ENCODE measurements at places on chromosomes 4 and X.

GRCh38 chrX:10073671-10074070 lies 83.1 kb upstream of the CLCN4 start:
- DNase-seq, result no peak

GRCh38 chr4:81687471-81687870 lies 215.8 kb upstream of the RASGEF1B start:
- DNase-seq, result no peak

- peak; percentile 76 for DNase-seq
Measured at GRCh38 chr4:55866973-55867574, 13.6 kb downstream of the EXOC1 start.

- no peak for DNase-seq
Measured at GRCh38 chrX:33188286-33188685, 23.1 kb downstream of the DMD start.

- no peak for DNase-seq
Measured at GRCh38 chr4:13203101-13203500, 281.0 kb downstream of the RAB28 start.

DNA sequence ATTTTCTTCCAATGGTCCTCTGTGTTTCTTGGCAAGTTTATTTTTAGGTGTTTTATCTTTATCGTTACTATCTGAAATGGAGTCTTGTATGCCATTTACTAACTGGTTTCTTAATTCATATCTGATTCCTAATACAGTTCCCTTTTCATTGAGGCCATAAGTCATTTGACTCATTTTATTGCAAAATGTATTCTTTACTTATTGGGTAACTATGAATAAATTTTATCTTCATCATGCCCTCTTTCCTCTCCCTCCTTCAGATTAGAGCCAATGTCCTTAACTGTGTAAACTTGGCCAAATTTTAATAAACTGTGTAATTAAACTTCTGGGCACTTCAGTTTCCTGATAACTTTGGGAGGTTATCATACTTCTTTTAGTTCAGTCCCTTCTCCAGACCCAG lies 19.3 kb upstream of the MSMO1 start:
- no peak for DNase-seq

DNA sequence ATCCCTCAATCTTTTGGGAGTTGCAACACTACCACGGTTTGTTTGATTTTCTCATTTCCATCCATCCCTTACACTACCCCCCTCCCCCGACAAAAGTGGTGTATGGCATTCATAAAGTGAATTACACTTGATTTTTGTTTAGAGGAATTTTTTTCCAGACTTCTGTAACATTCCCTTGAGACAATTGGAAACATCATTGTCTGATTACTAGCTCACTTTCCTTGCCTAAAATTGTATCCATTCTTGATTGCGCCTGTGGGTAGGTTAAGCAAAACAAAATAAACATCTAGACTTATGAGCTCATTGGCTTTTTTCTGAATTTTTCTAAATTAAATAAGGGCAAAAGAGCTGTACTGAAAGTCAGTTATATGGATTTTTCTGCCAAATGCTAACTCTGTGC lies 3.5 kb downstream of the GPC3 start:
- no peak for DNase-seq

DNA sequence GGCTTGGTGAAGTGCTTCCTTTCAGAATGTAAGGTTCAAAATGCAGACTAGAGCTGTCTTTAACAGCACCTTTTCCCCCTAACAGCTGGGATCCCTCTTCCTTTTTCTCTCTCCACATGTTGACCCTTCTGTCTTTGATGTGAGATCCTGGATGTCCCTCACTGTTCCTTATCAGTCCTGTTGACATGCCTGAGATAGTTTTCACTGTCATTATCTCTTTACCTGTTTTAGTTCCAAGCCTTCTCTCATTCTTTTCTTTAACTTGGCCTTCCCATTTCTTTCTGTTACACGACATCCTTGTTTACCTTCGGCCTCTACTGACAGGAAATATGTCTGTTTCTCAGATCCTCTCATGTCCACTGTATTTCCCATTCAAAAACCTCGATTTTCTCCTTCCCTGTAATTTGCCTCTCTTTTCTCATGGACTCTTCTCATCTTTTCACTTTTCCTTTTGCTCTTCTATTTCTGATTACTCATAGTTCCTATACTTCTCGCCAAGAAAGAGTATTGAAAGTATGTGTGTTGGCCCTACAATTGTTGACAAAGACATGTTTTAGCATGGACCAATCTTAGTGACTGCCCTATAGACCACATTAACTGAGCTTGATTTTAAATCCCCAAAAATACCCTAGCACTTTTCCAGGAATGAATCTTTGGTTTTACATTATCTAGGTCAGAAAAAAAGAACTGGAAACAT lies 1.2 kb upstream of the SOWAHB start:
- DNase-seq, result no peak

DNA sequence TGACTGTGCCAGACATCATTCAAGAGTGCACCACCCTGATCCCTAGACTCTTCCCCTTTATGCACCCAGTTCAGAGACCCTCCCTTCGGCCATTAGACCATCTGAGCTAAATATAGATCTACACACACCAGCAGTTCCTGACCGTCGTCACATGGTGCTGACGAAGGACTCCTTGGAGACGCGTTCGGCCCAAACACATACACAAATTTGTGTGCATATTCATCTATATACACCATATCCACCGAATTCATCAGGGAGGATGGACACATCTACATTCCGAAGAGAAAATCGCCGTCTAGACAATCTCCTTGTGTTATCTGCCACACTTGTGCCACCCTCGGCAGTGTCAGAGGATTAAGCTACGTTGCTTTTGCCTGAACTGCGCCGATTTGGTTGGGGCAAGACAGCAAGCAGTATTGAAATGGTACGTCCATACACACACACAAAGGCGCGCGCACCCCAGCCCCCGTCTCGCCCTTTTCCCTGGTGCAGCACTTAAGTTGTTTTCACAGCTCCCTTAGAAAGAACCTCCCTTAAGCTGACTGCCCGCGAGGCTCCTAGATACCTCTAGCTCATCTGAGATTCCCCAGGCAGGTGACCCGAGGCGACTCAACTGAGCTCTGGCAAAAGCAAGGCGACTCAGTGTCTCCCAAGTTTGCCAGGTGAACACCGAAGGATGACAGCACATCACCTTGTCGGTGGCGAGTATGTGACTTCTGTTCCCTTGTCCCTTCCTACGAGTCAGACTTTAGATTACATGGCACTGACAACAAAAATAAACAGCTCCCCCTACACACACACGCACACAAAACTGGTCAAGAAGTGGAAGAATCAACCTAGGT lies 1.0 kb downstream of the RASGEF1B start:
- DNase-seq, result peak; percentile 36

- no peak for DNase-seq
Measured at GRCh38 chrX:119726900-119727555, 31.4 kb upstream of the SOWAHD start.

GRCh38 chrX:40095583-40096394 lies 2.0 kb downstream of the BCOR start:
- no peak for DNase-seq

- peak; percentile 48 for DNase-seq
Measured at GRCh38 chrX:25531096-25531495, 515.3 kb upstream of the ARX start.

- no peak for DNase-seq
Measured at GRCh38 chr4:183485411-183486160, 19.3 kb upstream of the ING2 start.

GRCh38 chr4:1509366-1509765 lies 103.1 kb upstream of the NKX1-1 start:
- no peak for DNase-seq

GRCh38 chr4:75547647-75548387 lies 8.0 kb upstream of the ODAPH start:
- DNase-seq, result peak; percentile 71

DNA sequence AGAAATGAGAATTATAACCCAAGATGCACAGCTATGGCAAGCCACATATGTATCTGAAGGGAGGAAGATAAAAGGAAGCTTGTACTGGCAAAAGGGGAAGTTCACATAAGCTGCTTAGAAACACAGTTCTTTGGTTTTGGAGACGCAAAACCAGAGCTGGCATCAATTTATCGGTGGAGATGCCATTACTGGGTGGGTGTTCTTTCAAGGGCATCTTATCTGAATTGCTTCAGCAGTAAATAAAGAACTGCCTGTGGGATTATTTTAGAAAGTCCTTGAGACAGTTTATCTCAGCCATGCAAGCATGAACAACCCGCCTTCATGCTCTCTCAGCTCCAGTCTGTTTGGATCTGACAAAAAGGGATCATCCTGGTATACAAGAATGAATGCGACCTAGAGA lies 60.8 kb downstream of the DDX60 start:
- no peak for DNase-seq

DNA sequence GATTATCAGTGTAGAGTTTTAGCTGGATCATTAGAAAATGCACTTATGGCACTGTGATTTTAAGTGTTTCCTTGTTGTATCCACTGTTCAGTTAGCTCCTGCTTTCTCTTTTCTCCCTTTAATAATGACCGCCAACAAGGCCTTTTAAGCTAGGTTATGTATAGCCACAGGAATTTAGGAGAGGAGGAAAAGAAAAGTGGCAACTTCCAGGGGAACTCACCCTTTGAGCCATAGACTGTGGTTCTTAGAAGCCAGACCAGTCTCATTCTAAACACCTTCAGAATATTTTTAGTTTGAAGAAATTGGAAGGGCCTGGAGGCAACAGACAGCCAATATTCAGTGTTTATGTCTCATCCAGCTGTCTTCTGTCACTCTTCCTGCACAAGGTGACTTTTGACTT lies 6.1 kb downstream of the FGF2 start:
- DNase-seq, result no peak

DNA sequence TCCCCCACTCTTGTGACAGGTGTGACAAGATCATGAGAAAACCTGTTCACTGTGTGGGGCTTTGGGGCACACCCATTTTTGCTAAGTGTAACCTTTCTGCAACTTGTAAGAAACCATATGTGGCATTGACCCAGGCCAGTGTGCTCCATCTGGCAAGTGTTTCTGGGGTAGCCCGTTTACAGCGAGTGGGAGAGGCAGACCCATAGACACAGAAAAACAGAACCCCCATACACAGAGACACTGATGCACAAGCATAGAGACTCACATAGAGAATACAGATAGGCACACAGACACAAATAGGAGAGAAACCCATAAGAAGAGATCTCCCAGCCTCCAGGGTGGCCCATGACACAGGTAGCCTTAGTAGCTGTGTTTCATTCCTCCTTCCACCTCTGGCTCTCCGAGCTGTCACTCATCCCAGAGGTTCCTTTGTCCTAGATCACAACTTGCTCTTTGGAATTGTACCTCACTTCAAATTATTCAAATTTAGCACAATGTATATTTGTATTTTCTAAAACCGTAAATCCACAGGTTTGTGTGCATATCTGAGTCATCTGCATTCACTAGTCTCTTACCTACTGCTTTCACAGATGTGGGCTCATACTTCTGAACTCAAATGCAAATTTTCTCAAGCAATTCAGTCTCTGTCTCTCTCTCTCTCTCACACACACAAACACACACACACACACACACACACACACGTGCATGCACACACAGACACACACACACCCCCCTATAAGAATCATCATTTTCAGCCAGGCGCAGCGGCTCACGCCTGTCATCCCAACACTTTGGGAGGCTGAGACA lies 114.4 kb downstream of the SH3KBP1 start:
- DNase-seq, result no peak

DNA sequence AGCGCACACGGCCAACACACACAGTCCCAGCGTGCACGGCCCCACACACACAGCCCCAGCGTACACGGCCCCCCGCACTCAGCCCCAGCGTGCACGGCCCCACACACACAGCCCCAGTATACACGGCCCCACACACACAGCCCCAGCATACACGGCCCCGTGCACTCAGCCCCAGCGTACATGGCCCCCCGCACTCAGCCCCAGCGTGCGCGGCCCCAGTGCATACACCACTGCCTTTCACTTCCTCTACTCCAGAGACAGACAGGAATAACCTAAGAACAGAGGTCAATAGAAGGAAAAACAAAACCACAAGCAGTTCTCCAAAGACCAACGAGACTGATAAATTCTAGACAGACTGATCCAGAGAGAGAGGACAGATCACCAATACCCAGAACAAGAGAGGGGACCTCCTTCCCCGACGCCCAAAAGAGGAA lies 17.1 kb downstream of the GAK start:
- no peak for DNase-seq

GRCh38 chr4:123659262-123659661 lies 262.7 kb downstream of the SPRY1 start:
- DNase-seq, result no peak

GRCh38 chrX:1412551-1413161 lies 20.7 kb upstream of the SLC25A6 start:
- DNase-seq, result no peak

DNA sequence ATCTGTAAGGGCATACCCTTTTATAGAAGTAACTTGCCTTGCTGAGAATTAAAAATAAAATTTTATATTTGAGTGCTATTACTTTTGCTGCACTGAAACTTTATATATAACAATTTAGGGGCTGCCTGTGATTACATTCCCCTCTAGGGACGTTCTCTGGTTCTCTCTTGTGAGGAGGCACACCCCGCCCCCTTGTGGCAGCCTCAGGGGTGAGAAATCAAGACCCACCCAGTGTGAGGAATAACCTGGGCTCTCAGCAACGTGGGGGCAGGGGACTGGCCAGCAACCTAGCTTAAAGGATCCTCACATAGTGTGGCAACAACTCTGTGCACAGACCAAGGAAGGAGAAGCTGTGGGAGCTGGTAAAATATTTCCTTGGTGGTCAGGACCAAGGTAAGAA lies 43.7 kb downstream of the MAGEA9 start:
- DNase-seq, result peak; percentile 8

- DNase-seq, result no peak
Measured at GRCh38 chr4:26217961-26218676, 102.7 kb upstream of the RBPJ start.

- no peak for DNase-seq
Measured at GRCh38 chrX:10246846-10247245, 90.1 kb downstream of the CLCN4 start.

DNA sequence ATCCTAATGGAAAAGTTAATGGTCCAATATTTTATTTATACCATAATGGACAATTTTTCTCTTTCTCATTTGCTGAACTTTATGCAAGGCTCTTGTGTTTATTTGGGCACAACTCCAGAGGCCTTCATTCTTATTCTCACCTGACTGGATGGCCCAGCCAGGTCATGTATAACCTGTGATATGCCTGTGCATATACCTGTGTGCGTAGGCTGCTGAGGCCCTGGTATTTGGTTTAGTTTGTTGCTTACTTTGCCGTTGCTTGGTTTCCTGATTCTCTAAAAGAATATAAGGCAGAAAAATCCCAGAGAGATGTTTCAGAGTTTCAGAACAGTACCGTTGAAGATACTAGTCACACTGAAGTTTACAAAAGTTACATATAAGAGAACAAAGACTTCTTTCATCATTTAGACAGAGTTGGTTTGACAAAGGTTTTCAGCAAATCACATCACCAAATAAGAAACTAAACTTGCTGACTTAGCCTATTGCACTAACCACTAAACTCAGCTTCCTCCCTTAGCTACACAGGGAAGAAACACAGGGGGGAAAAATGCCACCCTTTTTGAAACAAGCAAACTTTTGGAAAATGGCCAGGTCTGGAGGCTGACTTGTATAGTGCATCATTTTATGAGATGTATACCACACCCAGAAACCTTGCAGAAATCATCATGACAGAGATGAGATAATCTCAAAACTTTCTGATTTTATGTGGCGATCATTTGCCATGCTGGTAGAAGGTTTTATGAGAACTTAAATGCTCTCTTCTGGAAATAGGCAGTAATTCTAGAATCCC lies 248.5 kb downstream of the GRIA3 start:
- no peak for DNase-seq

Measured in fibroblast of pulmonary artery (primary cell).